Lung (tissue), 17 donors: ENCODE measurements at places on chromosomes 12 and 14. TPM values are rescaled to one million over a fixed set of nuclear protein-coding genes. Genes with fewer than 3 reads are reported as not detected.
A peak's percentile ranks its signal among the peaks of the same experiment; 100 is the strongest.

LALBA gene
- not detected for total RNA-seq

IQSEC3 gene
- 0.51 TPM for total RNA-seq

DNA sequence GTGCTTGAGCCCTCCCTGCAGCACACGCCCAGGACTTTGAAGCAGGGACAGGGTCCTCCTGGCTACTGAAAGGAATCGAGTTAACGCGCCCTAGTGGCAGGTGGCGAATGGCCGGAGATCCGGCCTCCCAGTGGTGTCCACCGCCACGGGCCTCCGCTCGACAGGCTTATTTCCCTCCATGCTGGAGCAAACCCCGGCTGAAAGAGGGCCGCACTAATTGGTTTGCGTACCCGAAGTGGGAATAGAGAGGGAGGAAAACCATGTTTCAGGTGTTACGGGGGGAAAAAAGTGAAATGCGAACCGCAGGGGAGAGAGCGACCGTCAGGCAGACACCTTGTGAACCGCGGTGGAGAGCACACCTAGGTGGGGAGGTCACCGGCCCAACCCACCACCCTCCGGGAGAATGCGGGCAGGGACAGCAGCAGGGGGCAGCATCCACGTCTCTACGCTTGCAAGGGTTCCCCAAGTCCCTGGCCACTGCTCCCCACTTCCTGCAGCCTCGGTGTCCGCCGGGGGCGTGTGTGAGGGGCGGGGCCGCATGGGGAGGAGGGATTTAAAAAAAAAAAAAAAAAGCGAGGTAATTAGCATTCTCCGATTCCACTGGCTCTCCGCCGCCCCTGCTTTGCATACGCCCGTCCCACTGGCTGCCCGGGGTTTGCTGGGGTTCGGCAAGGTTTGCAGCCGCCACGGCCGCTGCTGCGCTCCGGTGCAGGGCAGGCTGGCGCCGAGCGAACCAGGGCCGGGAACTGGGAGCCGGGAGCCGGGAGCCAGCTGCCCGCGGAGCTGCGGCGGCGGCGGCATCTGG, 224.6 kb upstream of the CRY1 start:
- no peaks in the 10 kb centered on the region for H3K36me3 ChIP-seq
- peaks cover 17% of the 10 kb centered on the region for H3K27me3 ChIP-seq
- no peak overlapping the region for H3K27ac ChIP-seq
- peaks cover 4% of the 10 kb centered on the region for H3K4me1 ChIP-seq
- DNase-seq, result peak; percentile 84
- peak overlapping the region; percentile 9 for H3K4me3 ChIP-seq

DNA sequence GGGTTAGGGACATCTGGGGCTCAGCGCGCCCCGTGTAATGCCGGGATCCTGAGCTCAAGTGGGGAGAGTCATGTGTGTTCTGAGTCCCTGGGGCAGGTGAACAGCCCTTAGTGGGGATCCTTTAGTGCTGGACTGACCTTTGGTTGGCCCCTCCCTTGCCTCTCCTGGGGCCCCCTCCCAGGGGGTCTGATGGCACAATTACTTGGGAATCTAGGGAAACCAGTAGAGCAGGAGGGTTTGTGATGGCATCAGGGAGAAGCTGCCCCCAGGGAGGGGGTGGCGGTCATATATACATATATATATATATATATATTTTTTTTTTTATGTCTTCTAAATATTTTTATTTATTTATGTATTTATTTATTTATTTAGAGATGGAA, at the start of gene MORN3:
Gene MORN3, minus strand, starts transcription at position 134 of the 380 bp plus-strand sequence. CDS start 171 bp downstream, outside the sequence.
- H3K4me3 ChIP-seq, result no peak within 1 kb of the TSS
- H3K4me1 ChIP-seq, result no peaks in the 10 kb centered on the region
- DNase-seq, result no peak
- no peaks in the 10 kb centered on the region for H3K36me3 ChIP-seq

GRCh38 chr14:99605299-99605961, 1.4 kb upstream of the CCDC85C start:
- no peaks in the 10 kb centered on the region for H3K27me3 ChIP-seq
- DNase-seq, result peak; percentile 76
- H3K4me1 ChIP-seq, result peaks cover 20% of the 10 kb centered on the region
- peak overlapping the region; percentile 66 for H3K4me3 ChIP-seq

DNA sequence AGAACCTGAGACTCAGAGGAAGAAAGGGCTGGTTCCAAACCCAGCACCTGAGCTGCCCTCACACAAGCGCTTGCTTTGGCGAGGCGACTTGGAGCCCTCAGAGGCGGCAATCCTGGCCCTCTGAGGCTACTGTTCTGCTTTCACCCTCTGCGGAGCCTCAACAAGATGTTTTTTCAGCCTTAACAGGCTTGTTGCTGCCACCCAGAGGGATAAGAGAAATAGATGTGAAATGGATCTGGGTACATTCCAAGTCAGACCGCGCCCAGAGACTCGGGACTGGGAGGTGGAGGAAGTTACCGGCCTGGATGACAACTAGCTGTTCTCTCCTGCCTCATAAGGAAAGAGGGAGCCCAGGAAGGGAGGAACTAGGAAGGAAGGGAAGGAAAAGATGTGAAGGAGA, 89.6 kb downstream of the TTC7B start:
- H3K27me3 ChIP-seq, result no peaks in the 10 kb centered on the region
- no peaks in the 10 kb centered on the region for H3K36me3 ChIP-seq
- no peak overlapping the region for H3K4me3 ChIP-seq
- H3K27ac ChIP-seq, result no peak overlapping the region
- DNase-seq, result peak; percentile 84

DNA sequence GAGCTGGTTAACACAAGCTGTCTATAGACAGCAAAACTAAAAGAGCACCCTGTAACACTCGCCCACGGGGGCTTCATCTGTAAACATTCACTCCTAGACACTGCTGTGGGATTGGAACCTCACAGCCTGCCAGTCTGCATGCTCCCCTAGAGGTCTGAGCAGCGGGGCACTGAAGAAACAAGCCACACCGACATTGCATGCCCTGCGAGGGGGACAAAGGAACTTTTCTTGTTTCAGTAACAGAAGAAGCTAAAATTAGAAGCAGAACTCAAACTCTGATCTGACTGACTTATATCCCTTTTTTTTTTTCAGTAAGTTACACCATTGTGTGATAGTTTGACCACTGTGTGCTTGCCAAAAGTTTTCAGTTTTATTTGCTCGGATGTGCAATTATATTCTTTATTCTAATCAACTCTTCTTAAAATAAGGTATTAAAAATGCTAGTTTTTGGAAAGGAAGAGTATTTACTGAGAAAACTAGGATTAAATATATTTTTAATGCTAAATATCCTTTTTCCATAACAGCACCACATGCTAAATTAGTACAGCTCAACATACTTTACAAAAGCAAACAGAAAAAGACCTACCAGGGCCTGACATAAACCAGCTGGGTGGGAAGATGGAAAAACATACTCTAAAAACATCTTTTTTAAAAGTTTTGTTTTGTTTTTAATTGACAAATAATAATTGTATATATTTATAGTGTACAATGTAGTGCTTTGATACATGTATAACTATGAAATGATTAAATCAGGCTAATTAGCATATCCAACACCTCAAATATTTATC, 100.2 kb downstream of the EPS8 start:
- H3K4me3 ChIP-seq, result no peak overlapping the region
- H3K4me1 ChIP-seq, result peaks cover 6% of the 10 kb centered on the region
- DNase-seq, result peak; percentile 67
- no peaks in the 10 kb centered on the region for H3K36me3 ChIP-seq
- H3K27ac ChIP-seq, result peak overlapping the region; percentile 62

DNA sequence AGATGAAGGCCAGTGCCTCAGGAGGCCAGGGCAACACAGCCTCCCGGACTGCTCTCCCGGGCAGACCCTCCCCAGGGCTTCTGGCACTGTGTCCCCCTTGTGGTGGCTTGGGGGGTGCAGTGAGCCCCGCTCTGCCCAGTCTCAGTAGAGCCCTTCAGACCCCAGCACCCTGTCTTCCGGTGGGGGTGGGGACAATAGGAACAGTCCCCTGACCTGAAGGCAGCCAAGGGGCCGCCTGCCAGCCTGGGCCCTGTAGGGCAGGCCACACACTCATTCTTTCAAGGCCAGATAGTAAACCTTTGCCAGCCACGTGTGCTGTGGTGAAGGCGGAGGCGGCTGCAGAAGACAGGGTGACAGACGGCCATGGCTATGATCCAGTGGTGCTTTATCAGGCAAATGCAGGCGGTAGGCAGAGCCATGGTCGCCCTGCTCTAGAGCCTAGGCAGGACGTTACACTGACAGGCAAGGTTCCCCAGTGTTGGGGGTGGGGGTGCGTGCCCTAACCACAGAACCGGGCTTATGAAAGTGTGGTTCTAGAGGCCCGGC, 15.0 kb downstream of the ZFYVE21 start:
- peaks cover 27% of the 10 kb centered on the region for H3K36me3 ChIP-seq
- H3K27me3 ChIP-seq, result no peaks in the 10 kb centered on the region
- H3K27ac ChIP-seq, result no peak overlapping the region
- DNase-seq, result no peak
- no peak overlapping the region for H3K4me3 ChIP-seq

AQP2 gene
- total RNA-seq, result not detected

ACOT6 gene
- not detected for total RNA-seq

GRCh38 chr12:92294676-92295440, 149.2 kb upstream of the BTG1 start:
- H3K4me3 ChIP-seq, result no peak overlapping the region
- no peaks in the 10 kb centered on the region for H3K27me3 ChIP-seq
- DNase-seq, result no peak
- no peaks in the 10 kb centered on the region for H3K36me3 ChIP-seq
- no peak overlapping the region for H3K27ac ChIP-seq

DNA sequence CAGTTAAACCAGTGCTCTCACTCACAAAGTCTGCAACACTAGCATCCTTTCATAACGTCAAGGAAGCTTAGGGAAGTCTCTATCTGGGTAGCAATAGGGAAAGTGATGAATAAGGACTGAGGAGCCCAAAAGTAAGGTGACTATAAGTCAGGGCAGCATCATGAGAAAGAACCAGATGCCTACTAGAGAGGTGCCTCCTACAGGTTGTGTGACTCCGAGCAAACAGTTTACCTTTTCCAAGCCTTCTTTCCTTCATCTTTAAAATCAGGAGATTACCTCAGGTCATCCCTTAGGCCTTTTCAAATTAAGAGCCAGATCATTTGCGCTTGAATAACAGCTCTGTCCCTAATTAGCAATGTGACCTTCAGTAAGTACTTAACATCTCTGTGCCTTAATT, 40.2 kb downstream of the RTN1 start:
- no peak overlapping the region for H3K27ac ChIP-seq
- no peak overlapping the region for H3K4me3 ChIP-seq
- H3K4me1 ChIP-seq, result no peaks in the 10 kb centered on the region
- no peak for DNase-seq

DNA sequence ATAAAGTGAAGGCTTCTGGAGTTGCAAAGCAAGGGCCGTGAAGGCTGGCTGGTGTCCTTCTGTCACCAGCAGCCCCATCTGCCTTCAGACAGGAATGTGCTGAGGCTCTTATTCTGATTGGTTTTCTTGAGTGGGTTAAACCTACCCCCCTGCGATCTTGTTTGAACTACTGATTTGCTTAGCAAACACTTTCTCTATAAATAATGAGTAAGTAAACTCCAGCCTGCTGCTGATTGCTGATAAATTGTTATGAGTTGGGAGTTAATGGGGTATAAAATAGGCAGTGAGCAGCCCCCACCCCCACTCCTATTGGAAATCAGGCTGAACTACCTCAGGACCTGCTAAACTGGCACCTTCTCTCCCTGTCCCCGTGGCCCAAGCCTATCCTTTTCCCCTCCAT, 146.1 kb upstream of the NOS1 start:
- no peaks in the 10 kb centered on the region for H3K27me3 ChIP-seq
- H3K27ac ChIP-seq, result no peak overlapping the region
- no peaks in the 10 kb centered on the region for H3K36me3 ChIP-seq
- H3K4me1 ChIP-seq, result no peaks in the 10 kb centered on the region
- DNase-seq, result no peak

KRT72 gene
- 0.17 TPM for total RNA-seq

NFE2 gene
- total RNA-seq, result 7.9 TPM

- no peak overlapping the region for H3K4me3 ChIP-seq
- no peak overlapping the region for H3K27ac ChIP-seq
- no peaks in the 10 kb centered on the region for H3K4me1 ChIP-seq
- peaks cover 36% of the 10 kb centered on the region for H3K36me3 ChIP-seq
Measured at GRCh38 chr12:53476769-53477209, 22.5 kb downstream of the MAP3K12 start.

EML5 gene
- total RNA-seq, result 2.1 TPM

PAWR gene
- total RNA-seq, result 119 TPM

DNA sequence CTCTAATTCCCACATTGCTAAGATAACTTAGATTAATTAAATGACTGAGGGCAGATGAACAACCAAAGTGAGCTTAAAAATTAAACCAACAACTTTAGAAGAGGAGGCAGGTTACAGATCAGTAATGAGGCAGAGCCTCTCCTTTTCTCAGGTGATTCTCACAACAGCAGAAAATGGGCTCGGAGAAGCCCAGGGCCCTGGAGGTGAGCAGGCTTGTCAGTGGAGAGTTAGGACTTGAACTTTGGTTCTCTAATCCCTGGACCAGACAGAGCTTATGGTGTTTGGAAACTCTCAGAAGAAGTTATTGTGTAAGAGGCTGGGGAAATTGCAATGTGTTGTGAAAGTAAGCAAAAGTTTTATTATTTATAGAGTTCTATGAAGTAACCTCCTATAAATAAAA, 2.8 kb downstream of the TRHDE start:
- no peak overlapping the region for H3K27ac ChIP-seq
- no peaks in the 10 kb centered on the region for H3K36me3 ChIP-seq
- peaks cover 8% of the 10 kb centered on the region for H3K27me3 ChIP-seq
- DNase-seq, result peak; percentile 77

ALX1 gene
- 0.12 TPM for total RNA-seq

DNA sequence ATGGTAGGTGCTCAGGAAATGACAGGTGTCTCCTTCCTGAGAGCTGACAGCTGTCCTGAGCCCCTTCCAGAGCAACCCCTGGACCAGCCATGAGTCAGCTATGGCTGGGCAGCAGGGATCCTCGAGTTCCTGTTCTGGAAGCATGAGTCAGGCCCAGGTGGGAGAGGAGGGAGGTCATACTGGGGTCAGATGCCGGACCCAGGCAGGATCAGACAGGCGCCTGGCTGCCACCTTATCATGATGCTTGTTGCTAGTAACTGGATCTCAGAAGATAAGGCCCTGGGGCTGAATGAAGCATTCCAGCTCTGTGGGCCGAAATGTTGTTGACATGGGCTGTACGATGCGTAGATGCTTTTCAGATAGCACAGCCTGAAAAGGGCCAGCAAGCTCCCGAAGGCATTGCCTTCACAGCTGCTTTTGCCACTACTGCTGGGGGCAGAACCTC, 17.4 kb upstream of the KRT7 start:
- H3K27ac ChIP-seq, result no peak overlapping the region
- H3K4me1 ChIP-seq, result no peaks in the 10 kb centered on the region
- no peaks in the 10 kb centered on the region for H3K27me3 ChIP-seq
- H3K4me3 ChIP-seq, result no peak overlapping the region

SLC24A4 gene
- total RNA-seq, result 1.1 TPM
